Myometrial cell (primary cell): ENCODE measurements at places on chromosomes 1 and 21. TPM values are rescaled to one million over a fixed set of nuclear protein-coding genes. Genes with fewer than 3 reads are reported as not detected.

The TSPEAR gene
- not detected in 2 replicates for total RNA-seq

The SAMD13 gene
- 0.58 and 2.5 TPM in 2 replicates for total RNA-seq

The TLCD4 gene
- total RNA-seq: under 0.01 TPM in 1 of 2 replicates, not detected in the other

The KCNK1 gene
- total RNA-seq: 8.9 and 10.1 TPM in 2 replicates

The DDR2 gene
- 109 and 122 TPM in 2 replicates for total RNA-seq

The CFAP57 gene
- total RNA-seq: under 0.01 and 0.35 TPM in 2 replicates

The CA6 gene
- total RNA-seq: not detected in 2 replicates

The ADAM30 gene
- not detected in 2 replicates for total RNA-seq

The RAD54L gene
- 5.8 and 6.1 TPM in 2 replicates for total RNA-seq

The S100A14 gene
- not detected in 2 replicates for total RNA-seq

The CLCA1 gene
- not detected in 2 replicates for total RNA-seq

The WNT3A gene
- not detected in 2 replicates for total RNA-seq
